ENCODE measurements at places on chromosomes 11 and 22. TPM values are rescaled to one million over a fixed set of nuclear protein-coding genes. Genes with fewer than 3 reads are reported as not detected.

The C11orf16 gene
- total RNA-seq = not detected

The NOX4 gene
- total RNA-seq = 1.2 TPM

The SYT7 gene
- total RNA-seq = 2.2 TPM

The TKFC gene
- 35.8 TPM for total RNA-seq

The TUB gene
- total RNA-seq = 1.3 TPM

The TBX1 gene
- total RNA-seq = 34.4 TPM

The OR8G5 gene
- total RNA-seq = not detected

The MIEF1 gene
- 31.8 TPM for total RNA-seq

The CABP4 gene
- total RNA-seq = not detected

The OR51B2 gene
- not detected for total RNA-seq

The OR4A5 gene
- not detected for total RNA-seq

The APOBEC3G gene
- total RNA-seq = 0.56 TPM

The SLC25A45 gene
- total RNA-seq = 0.56 TPM

The ARHGAP8 gene
- 29.4 TPM for total RNA-seq

The CPT1A gene
- total RNA-seq = 9.2 TPM

The SAA1 gene
- total RNA-seq = 11.6 TPM

The RAPSN gene
- total RNA-seq = not detected

The PAMR1 gene
- total RNA-seq = 4.5 TPM

The MOV10L1 gene
- total RNA-seq = 0.07 TPM

The TNNT3 gene
- 0.98 TPM for total RNA-seq

The NCR3LG1 gene
- total RNA-seq = 2.2 TPM

The BIK gene
- 20.0 TPM for total RNA-seq

The SDHAF2 gene
- total RNA-seq = 45.3 TPM

The COPB1 gene
- 120 TPM for total RNA-seq

The SLC3A2 gene
- 327 TPM for total RNA-seq

The KCNA4 gene
- total RNA-seq = not detected

The CD3E gene
- total RNA-seq = not detected

The MUC5AC gene
- total RNA-seq = not detected

The PKDREJ gene
- not detected for total RNA-seq

The SLC22A12 gene
- not detected for total RNA-seq

The LGALS1 gene
- 4,536 TPM for total RNA-seq

The HOATZ gene
- not detected for total RNA-seq
